ENCODE measurements at places on chromosomes 5 and 9.
A peak's percentile ranks its signal among the peaks of the same experiment; 100 is the strongest.

DNA sequence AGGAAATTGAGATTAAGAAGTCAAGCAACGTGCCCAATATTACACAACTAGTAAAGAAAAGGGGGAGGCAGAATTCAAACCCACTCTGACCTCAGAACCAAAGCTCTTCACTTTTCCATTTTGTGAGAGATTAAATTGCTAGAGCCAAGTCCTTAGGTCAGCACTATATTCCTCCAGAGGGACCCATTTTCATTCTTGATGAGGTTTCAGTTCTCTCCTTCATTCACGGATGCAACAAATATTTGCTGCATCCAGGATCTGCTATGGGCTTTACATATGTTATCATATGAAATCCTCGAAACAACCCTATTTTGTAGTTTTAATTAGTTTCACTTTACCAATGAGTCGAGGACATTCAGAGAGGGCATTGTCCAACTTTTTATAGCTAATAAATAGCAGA, 239.2 kb downstream of the EFNA5 start:
- no peak for DNase-seq

DNA sequence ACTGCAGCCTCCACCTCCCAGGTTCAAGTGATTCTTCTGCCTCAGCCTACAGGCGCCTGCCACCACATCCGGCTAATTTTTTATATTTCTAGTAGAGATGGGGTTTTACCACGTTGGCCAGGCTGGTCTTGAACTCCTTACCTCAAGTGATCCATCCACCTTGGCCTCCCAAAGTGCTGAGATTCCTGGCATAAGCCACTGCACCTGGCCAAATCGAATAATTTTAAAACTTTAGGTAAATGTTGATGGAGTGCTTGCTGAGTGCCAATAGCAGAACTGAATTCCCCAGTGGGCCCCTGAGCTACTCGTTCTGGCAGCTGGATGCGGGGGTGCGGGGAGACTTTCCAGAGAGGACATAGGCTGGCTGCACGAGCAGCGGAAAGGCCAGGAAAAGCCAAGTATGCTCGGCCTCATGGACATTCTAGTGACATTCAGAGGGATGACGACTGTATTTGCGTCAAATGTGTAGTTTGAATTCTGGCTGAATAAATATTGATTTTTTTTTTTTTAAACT, 16.8 kb downstream of the TRAF2 start:
- no peak for DNase-seq

DNA sequence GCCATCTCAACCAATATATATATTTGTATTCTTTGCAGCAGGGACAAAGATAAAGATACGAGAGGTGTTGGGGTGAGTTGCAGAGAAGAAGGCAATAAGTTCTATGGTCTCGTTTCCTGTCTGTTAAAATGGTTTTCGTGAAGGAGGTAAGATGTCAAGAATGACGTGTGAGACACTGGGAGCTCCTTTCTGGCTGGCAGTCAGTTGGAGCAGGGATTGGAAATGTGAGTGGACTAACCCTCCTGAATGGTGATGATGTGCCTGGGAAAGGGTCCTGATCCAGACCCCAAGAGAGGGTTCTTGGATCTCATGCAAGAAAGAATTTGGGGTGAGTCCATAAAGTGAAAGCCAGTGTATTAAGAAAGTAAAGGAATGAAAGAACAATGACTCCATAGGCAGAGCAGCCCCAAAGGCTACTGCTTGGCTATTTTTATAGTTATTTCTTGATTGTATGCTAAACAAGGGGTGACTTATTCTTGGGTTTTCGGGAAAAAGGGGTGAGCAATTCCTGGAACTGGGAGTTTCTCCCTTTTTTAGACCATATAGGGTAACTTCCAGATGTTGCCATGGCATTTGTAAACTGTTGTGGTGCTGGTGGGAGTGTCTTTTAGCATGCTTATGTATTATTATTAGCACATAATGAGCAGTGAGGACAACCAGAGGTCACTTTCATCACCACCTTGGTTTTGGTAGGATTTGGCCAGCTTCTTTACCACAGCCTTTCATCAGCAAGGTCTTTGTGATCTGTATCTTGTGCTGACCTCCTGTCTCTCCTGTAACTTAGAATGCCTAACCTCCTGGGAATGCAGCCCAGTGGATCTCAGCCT, 53.7 kb downstream of the SPATA31C2 start:
- no peak for DNase-seq

DNA sequence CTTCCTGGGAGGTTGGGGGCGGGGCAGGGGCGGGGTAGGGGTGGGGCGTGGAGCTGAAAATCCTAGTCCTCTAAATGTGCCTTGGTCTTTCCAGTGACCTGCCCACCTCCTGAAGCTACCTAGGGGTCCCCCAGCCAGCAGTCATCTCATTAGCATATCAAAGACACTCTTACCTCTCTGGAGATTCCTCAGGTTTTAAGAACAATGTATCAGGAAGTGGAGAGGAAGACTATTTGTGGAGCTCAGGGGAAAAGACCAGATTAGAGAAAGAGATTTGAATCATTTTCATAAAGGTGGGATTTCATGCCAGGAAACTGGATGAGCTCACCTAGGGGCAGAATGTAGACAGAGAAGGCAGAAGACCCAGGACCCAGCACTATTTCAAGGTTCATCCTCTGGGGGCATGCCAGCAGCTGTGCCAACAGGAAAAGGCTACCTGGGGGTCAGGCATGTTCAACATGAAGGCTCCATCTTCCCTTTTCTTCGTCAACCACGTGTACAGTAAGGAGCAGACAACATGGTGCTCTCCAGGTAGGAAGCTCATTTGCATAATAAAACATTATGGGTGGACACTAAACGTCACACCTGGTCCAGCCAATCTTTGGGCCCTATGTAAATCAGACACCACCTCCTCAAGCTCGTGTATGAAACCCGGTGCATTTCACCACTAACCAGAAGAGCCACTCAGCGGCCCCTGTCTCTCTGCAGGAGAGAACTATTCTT, 6.9 kb downstream of the GMCL2 start:
- no peak for DNase-seq

DNA sequence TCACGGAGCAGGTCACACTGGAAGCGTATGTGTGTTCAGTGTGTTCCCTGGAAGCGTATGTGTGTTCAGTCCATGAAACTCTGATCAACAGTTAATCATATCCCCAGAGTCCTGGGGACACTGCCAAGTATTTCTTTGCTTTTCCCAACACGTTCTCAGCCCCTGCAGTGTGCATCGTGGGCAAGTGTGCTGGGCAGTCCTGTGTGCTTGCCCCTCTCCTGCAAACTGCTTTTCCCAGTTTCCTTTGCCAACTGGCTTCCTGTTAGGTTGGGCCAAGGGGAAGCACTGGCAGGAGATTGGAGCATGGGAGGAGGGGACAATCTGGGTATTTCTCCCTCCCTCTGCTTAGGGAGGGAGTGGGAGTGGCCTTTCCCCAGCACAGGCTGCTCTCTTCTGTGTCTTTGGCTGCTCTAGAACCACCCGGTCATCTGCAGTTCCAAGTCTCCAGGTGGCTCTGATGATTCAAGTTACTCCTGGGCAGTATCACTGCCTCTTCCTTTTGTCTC, 36.8 kb upstream of the NEK6 start:
- DNase-seq, result peak; percentile 30

DNA sequence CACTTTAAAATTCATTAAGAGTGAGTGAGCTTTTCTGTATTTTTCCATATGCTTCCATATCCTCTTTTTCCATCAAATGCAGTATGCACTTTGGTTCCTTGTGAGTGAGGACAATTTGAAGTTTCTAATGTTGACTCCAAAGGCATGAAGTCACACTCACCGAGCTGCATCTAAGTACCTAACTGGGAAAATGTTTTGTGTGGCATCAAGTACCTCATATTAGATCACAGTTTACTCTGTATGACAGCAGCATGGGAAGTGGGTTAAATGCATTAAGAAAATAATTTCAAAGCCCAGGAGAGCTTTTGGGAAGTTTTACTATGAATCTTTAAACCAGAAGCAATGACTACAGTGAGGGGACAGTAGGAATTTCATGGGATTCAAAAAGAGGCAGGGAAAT, 207.0 kb downstream of the EFNA5 start:
- no peak for DNase-seq

GRCh38 chr5:31148959-31149475, 44.5 kb upstream of the CDH6 start:
- DNase-seq, result peak; percentile 8

- DNase-seq, result no peak
These were observed 77.3 kb downstream of the NFIB start for GRCh38 chr9:14236591-14236990.

DNA sequence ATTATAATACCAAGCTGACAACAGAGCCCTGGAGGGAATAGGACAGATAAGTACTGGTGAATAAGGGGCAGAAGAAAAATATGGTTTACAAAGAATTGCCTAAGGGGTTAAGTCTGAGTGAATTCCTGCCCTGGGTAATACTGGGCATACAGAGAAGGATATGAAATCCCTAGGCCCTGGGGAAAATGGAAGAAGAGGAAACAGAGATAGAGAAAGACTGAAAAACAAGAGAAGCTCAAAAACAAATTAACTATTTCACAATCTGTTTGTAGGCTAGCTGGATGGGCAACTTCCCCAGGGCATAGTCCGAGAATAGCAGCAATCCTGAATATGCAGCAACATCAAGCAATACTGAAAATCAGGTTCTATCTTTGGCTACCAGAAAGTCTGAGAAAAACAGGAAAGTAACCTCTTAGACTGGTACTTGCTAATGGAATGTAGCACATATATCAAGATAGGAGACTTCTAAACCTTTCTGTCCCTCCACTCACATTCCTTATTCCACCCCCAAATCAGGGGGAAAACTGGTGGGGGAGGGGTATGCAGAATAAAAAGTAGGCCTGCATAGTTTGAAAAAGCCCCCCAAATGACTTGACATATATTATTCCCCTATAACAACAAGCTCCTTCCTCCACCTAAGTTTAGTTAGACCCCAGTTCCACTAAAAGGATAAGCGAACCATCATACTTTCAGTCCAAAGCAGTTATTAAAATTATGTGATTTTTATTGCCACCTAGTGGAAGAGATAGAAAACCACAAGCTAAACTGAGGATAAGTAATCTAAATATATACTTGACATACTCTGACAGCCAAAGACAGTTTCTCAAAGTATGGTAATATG, 20.6 kb downstream of the SLC38A9 start:
- DNase-seq, result peak; percentile 51

Measured in Kasumi-1 (cell line).